Stimulated activated naive B cell treated with anti-CD40 and anti-IgM and Interleukin-4, amounts not matched to agents 10 μg/mL and 1 μg/mL and 100 μg/mL, for 72 hours (primary cell): ENCODE measurements at places on chromosomes 3 and 15.

- DNase-seq = no peak
Observed at GRCh38 chr3:13282986-13283876, 136.9 kb downstream of the NUP210 start.

GRCh38 chr3:186099178-186099577, 9.7 kb downstream of the ETV5 start:
- DNase-seq = no peak

- no peak for DNase-seq
Observed at GRCh38 chr3:62712746-62713145, 162.5 kb downstream of the CADPS start.

GRCh38 chr3:138948371-138949001, 1.5 kb downstream of the FOXL2NB start:
- no peak for DNase-seq

DNA sequence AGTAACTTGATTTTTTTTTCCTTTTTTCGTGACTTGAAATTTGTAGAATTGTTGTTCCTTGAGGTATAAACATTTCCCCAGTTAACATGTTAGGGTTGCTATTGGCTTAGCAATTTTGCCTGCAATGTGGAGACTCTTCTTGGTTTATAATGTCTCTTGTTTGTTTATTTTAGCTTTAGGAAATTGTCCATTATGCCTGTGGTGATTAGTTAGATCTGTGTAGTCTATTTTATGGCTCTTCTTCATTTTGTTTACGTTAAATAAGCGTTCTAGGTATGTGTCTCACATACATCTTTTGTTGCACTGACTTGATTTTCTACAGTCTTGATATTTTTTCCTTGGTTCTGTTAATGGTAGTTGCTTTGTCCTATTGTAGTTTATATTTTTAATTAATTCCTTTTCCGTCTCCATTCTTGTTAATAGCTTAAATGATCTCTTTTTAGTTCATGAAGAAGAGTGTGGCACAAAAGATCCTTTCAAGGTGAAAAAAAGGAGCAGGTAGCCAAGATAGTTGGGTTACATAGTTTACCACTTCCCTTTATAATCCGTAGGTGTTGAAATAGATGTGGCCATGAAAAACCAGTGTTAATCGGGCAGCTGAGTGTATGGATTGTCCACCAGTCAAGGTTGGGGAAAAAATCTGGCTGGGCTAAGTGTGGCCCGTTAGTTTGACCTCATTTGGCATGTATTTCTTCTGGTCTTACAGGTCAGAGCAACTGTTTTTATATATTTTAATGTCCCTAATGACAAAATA, 12.1 kb downstream of the IQGAP1 start:
- DNase-seq = no peak

- peak; percentile 17 for DNase-seq
Observed at GRCh38 chr3:49813497-49814174, at the start of gene UBA7. UBA7 (minus strand) TSS chr3:49813953; CDS start chr3:49813787, 166 bp downstream.

DNA sequence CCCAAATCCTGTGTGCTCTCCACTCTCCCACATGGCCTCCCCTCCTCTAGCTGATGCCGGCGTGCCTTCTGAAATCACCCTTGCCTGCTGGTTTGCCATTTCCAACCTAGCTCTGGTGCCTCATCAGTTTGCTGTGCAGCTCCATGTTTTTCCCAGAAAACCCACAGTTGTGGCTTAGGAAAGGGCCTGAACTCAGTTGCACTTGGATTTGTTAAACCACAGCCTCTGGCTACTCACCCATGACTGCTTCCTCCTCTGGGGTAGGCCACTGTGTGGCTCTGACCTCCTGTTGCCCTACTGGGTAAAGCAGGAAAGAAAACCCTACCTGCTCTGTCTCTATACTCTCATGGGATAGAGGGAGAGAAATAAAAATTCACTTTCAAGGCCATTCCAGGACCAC, 97.3 kb downstream of the DAPK2 start:
- DNase-seq = no peak

- DNase-seq = no peak
Observed at GRCh38 chr15:62545467-62546227, 380.6 kb upstream of the C2CD4B start.

DNA sequence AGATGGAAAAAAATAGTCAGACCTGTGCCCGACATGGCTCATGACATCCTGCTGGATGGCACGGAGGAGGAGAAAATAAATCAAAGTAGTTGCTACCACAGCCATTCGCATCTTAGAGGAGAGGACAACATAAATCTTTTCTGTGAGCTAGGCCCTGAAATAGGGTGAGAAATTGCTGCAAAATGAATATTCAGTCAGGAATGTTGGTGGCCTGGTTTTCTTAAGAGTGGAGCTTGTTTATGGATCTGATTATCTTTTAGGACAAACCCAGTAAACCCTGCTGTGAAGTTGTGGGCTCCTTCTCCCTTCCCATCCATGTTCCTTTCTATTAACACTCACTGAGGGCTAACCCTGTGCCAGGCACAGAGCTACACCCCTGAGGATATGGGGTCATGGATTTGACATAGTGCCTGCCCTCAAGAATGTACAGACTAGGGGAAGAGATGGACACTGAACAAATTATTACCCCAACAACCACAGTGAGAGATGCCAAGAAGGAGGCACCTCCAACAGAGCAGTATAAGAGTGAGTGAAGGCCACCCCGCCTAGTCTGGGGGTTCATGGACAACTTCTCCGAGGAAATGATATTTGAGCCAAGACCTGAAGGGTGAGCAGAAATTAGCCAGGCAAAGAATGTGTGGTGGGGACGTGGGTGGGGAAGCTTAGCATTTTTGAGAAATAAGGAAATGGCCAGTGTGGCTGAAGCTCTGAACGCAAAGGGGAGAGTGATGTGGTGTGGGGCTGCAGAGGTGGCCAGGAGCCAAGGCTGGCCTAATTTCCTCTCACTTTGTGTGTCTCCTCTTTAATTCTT, 68.9 kb upstream of the ARL8B start:
- DNase-seq = peak; percentile 24
